ENCODE measurements at places on chromosomes 11 and 22.

- no peak for DNase-seq
These were observed 416.8 kb upstream of the TENM4 start for GRCh38 chr11:79857377-79858214.

- DNase-seq: no peak
These were observed 7.6 kb downstream of the OR56A1 start for GRCh38 chr11:6022956-6023355.

GRCh38 chr11:125180413-125181305, 16.1 kb downstream of the PKNOX2 start:
- DNase-seq: no peak

DNA sequence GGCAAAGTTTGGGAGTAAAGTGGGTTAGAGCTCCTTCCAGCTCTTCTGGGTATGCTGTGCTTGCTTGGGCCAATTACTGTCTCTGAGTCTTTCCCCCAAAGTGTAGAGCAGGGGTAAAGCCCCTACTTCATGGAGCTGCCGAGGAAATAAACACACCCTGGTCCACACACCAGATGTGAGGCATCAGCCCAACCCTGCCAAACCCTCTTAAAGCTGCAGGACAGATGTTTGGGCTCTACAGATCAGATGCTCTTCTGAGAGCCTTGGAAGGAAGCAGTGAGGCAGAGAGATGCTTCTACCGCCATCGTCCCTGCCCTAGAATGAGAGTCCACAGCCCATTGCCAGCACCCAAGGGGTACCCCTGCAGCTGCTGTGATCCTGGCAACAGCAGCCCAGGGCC, 64.7 kb downstream of the ELFN2 start:
- DNase-seq: no peak

DNA sequence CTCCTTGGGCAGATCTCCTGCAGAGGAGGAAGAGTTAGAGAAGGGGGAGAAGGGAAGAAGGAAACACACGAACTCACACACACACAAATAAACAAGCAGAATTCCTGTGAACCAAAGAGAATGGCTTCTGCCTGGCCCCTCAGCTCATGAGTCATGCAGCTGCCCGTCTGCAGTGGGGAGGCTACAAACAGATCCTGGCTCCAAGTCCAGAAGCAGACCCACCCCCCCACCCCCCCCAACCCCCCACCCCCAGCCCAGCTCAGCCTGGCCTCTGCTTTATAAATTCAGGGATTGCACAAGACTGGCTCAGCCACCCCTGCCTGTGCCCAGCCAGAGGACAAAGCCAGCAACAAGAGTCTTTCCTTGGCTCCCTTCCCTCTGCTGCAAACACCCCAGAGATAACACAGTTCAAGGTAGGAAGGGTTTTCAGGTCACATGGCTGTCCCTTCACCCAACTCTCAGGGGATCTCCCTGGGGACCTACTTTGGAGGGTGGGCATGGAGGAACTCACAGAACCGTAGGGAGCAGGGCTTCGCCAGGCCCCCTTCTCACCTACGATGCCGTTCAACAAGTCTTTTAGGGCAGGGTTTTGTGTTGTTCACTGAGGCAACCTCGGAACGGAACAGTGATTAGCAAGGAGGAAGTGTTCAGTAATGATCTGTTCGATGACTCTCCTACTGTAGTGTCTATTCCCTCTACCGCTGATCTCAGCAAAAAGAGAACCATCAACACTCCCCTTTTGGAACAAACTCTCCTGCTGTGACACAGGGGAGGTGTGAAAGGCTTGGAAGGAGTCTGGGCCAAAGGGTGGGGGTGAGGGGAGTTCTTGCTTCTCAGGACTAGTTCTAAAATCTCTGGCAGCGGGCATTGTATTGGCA, 35.5 kb downstream of the RPL27A start:
- DNase-seq: no peak

GRCh38 chr22:50227579-50228215, 17.1 kb downstream of the TUBGCP6 start:
- DNase-seq: no peak

DNA sequence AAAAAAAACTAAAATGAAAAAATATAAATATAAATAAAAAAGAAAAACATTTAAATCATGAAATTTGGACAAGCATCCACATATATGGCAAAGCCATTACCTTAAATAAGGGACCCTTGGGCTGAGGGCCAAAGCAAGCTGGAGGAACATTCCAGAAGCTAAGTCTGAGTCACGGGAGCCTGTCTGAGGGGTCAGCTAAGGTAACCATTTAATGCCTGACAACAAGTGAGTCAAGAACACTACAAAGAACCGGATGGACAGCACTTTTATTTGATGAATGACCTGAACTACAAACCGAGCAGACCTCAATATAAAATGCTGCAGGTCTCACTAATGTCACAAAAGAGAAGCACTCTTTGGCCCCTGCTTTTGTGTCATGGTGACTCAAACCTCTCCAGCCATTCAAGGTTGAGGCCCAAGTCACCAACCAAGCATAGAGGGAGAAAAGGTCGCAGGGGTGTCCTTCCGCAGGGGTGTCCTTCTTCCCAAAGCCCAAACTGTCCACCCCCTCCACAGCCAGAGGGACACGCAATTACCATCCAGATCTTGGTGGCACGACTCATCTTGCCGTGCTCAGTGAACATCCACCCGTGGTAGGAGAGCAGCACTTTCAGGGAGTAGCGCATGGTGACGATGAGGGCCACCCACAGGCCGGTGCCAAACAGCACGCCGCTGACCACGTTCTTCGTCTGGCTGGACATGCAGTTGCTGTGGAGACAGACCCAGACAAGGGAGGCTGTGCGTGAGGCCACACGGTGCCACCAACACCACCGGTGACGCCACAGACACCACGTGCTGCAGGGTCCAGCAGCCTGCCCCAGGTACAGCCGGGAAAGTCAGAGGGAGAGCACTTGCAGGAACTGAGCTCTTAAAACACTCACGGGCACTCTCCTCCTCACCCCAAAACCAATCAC, 34.5 kb downstream of the CPT1A start:
- no peak for DNase-seq

GRCh38 chr11:66719111-66719872, 9.7 kb downstream of the SPTBN2 start:
- no peak for DNase-seq

DNA sequence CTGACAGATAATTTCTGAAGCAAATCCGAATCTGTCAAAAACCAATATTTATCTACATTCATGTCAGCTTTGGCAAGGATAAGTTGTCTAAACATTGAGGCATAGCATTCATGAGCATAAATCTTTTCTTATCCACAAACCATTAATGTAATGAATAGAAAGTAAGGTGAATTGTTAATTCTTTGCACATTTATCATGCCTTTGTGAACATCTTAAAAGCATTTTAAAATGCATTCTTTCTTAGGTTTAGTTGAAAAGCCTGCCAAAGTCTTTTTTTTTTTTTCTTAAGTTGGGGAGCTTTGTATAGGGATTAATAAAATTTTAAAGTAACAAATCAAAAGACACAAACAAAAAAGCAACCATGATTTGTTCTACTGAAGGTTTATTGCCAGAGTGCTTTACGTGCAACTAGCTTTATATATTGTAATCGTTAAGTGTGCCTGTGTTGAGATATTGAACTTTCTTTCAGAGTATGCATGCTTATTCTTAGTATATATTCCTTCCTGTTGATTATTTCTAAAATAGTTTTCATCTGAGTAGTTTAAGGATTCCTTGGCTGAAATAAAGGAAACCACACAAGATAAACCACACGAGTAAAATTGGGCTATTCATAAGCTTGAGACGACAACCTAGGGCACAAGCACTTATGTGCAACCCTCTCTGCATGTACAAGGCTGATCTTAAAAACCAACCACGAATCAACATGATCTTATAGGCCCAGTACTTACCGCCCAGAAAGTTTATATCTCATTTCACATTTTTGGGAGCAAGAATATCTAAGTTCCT, 1110.9 kb upstream of the CNTN5 start:
- DNase-seq: no peak

- DNase-seq: no peak
These were observed 28.1 kb downstream of the VPS37C start for GRCh38 chr11:61133145-61133544.

DNA sequence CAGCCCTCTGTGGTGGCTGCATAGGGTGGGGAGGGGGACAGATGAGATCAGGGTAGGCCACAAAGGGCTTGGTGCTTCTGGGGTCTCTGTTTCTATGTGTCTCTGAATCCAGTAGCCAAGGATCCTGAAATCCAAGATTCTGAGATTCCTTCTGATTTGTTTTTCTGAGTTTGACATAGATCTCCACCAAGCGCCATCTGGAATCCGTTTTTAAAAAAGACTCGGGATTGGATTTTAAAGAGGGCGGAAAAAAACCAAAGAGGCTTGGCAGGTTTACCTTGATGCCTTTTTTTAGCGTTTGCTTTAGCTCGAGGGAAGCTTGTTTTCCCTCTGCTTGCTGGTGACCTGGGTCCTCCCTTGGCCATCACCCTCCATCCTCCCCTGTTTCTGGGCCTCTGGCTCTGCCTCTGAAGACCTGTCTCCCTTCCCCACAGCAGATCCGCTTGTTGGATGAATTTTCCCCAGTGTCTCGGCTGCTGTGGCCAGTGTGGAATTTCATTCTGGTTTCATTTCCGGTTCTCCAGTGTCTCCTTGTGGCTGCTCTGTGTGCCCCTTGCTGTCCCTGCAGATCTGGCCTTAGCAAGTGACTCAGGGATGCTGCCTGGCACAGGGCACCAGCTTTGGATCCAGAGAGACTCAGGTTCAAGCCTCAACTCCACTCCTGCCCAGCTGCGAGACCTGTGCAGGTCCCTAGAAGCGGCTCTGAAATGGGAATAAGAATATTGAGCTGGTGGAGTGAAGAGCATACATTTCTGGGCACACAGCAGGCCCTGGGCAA, 15.1 kb downstream of the SYNGR1 start:
- no peak for DNase-seq

DNA sequence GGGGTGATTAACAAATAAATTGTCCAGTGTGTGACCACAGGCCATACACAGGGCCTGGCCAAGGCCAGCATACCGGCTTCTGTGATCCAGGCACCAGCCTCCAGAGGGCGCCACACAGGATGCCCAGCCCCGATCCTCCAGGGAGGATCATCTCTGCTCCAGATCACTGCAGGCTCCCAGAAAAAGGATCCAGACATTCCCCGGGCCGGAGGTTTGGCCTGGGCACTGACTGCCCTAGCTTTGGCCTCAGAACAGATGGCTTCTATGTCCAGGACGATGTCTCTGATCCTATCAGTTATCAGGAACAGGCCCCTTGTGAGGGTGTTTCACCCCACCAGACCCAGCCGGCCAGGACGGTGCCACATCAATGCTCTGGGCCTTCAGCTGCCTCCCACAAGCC, 74.5 kb upstream of the LMO1 start:
- DNase-seq: no peak

DNA sequence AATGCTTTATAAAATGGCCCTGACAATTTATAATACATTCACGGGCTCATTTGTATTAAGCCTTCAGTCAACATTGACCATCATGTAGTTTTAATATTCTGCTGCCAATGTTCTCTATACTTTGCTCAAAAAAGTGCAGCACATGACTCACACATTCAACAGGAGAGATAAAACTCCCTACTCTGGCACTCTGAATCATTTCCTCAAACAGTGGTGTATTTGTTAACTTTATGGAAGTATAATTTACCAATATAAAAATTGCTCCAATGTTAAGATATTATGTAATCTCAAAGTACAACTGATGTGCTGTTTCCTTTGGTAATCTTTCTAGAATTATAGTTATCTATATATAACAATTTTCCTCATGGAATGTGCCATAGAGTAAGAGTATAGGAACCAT, 39.9 kb downstream of the MAML2 start:
- DNase-seq: no peak

GRCh38 chr11:110432713-110433392, 3.1 kb downstream of the FDX1 start:
- no peak for DNase-seq

GRCh38 chr11:85884581-85885021, 29.4 kb downstream of the CCDC83 start:
- DNase-seq: no peak

Measured in stimulated activated CD4-positive, alpha-beta T cell treated with anti-CD3 and anti-CD28 coated beads, Interleukin-12 subunit alpha, Interleukin-12 subunit beta, amount 100 ng/mL, for 24 hours (primary cell).